ENCODE measurements at places on chromosomes 7 and 10.

GRCh38 chr7:137890449-137890921 is 43.7 kb upstream of the DGKI start:
- DNase-seq, result no peak

DNA sequence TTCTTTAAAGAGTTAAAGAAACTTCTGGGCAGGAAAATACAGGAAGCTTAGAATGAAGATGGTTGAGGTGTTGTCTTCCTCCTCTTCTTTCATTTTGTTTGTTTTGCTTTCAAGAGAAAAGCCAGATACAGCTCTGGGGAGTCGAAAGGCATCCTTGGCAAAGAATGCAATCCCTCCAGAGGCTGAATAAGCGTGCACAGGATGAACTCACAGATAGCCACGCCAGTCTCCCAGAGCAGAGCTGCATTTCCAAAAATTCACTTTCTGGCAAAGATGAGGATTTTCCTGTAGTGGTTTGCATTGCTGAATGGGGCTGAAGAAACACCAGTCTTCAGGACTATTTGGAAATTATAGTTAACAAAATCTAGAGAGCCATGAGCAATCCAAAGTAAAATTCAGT is 336.4 kb downstream of the NRG3 start:
- no peak for DNase-seq

- no peak for DNase-seq
These were observed 503.9 kb upstream of the IGFBP3 start for GRCh38 chr7:46424934-46425333.

DNA sequence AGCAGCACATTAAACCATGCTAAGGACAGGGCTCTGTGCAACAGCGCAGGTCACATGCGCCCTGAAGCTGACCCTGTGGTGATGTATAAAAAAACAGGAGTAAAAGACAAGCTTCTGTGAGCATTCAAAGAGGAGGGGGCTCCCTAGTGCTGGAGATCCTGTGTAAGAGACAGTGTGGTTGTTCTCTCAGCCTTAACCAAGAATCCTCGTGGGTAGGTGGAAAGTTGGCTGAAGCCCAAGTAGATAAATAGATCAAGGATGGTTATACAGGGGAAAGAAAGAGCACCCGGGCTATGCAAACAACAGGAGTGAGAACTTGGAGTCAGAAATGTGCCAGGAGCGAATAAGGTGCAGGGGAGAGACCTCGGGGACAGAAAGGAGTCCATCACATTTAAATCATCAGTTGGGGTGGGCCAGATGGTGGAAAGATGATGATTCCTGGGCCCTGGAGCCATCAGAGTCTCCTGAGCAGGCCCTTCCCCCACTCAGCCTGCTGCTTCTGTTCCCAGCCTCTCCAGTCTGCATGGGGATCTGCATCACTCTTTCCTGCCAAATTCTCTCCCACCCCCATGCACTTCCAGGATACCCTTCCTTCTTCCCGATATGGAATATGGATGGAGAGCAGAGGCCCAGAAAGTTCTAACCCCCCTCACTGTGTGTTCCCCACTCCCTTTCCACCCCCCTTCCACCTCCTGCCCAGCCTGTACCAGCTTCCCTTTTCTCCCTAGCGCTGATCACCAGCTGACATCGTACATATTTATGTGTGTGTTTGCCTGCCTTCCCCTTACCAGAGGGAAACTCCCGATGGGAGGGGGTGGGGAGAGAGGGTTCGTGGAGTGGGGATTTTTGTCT is 78.1 kb upstream of the PRR15 start:
- no peak for DNase-seq

Measured in HS-5 (cell line).